ENCODE measurements at places on chromosomes 4 and X.

- no peak for DNase-seq
Measured at GRCh38 chr4:126775485-126776106, 857.2 kb upstream of the INTU start.

GRCh38 chr4:173685831-173686210 is 155.8 kb upstream of the HAND2 start:
- DNase-seq, result no peak

DNA sequence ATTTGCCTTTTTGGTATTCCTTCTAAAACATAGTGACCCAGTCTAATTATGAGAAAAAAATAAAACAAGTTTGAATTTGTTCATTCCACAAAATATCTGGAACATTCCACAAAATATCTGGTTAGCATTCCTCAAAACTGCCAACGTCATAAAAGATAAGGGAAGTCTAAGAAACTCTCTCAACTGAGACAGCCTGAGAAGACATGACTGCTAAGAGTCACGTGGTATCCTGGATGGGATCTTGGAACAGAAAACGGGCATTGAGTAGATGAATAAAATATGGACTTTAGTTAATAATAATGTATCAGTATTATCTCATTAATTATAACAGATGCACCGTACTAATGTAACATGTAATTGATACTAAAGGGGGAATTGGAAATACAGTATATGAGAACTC is 280.9 kb downstream of the ARAP2 start:
- no peak for DNase-seq

DNA sequence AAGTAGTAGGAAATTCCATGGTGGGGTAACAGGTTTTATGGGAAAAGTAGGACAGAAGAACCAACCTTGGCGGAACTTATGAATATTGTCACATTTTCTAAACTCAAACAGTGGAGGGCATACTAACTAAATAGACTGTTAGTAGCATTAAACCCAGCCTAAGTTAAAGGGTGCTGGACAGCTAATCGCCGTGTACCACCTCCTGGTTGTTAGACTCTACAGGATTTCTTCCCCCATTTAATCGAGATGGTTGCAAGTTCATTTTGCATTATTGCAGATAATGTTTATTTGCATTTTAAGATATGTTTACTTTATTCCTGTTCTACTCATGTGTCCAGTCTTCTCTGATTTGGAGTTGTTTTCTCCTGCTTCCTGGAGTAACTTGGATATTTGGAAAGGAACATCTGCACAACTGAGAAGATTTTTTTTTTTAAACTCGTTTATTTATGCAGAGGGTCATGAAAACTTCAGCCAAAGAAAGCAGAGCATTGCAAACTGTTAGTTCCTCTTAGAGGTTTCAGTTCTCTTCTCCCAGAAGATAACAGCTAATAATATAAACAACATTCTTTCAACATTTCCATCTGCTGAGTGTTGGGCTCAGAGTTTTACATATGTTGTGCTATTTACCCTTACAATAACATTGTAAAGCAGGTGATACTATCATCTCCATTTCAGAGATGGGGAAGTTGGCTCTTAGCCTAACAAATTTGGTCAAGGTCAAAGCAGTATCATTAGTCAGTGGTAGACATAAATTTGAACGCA is 51.5 kb upstream of the TBC1D9 start:
- DNase-seq, result no peak
